Nucleus accumbens (tissue), 56 donors: ENCODE measurements at places on chromosomes 2 and 18.

DNA sequence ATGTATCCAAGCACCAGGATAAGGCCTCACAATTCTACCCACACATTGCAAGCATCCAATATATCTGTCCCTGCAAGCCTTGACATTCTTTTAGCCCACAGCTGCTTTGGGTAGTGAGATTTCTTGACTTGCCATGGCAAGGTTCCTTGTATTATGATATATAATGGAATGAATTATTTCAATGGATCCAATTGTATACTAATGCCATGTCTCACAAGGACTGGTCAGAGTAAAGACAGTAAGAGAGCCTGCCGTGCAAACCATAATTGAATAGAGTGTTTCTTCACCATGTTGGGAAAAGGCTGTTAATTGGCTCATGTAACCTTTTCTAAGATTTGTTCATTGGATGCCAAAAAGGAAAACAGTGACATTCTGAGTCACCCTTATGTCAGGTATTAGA, 64.3 kb upstream of the RBBP8 start:
- DNase-seq, result no peak

DNA sequence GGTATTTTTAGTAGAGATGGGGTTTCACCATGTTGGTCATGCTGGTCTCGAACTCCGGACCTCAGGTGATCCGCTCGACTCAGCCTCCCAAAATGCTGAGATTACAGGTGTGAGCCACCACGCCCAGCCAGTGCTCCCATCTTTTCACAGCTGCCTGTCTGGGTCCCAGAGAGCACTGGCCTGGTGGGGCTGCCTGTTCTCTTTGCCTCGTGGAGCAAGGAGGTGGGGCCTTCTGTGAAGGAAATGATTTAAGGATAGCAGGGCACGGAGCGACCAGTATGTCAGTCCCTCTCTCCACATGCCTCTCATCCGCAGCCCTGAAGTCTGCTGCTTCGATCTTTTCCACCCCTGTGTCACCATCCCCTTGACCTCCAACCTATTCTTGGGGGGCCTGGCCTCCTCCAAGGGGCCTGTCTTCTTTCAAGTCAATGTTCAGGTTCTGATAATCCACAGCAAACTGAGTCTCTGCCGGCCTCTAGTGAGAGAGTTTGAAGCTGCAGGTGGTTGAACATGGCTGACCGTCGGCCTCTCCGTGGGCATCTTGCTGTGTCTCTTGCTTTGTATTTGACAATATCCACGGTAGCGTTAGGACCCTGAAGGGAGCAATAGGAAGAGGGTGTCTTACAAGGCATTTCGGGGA, 28.2 kb upstream of the GIGYF2 start:
- peak; percentile 46 for DNase-seq

GRCh38 chr2:40401896-40402295, 50.0 kb downstream of the SLC8A1 start:
- DNase-seq, result no peak

DNA sequence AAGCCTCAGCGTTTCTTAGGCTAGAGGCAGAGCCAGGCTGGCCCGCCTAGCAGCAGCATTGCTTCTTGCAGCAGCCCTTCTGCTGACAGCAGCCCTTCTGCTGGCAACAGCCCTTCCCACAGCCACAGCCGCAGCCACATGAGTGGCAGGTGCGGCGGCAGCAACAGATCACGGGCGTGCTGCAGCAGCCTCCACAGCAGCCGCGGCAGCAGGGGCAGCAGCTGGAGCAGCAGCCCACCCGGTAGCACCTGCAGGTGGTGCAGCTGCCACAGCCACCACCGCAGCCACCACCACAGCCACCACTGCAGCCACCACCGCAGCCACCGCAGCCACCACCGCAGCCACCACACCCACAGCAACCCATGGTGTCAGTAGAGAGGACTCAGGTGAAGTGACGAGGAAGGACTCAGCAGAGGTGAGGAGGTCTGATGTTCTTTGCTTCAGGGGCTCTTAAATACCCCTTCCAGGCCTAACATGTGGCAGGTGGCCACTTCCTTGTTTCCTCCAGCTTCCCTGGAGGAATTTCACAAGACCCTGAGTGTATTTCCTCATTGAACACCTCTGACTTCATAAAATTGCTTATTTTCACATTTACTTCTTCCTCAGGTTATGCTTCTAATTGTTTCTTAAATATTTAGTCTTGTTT, at the start of gene SCYGR6:
SCYGR6 (minus strand) TSS at position 364 of the 646 bp plus-strand sequence; CDS start at position 364, 0 bp downstream.
- DNase-seq, result no peak

GRCh38 chr2:11616851-11617415, 53.1 kb downstream of the NTSR2 start:
- no peak for DNase-seq

- no peak for DNase-seq
Observed at GRCh38 chr2:44237221-44237620, 38.1 kb upstream of the SLC3A1 start.

- no peak for DNase-seq
Observed at GRCh38 chr18:63832470-63832869, 55.0 kb upstream of the SERPINB2 start.

DNA sequence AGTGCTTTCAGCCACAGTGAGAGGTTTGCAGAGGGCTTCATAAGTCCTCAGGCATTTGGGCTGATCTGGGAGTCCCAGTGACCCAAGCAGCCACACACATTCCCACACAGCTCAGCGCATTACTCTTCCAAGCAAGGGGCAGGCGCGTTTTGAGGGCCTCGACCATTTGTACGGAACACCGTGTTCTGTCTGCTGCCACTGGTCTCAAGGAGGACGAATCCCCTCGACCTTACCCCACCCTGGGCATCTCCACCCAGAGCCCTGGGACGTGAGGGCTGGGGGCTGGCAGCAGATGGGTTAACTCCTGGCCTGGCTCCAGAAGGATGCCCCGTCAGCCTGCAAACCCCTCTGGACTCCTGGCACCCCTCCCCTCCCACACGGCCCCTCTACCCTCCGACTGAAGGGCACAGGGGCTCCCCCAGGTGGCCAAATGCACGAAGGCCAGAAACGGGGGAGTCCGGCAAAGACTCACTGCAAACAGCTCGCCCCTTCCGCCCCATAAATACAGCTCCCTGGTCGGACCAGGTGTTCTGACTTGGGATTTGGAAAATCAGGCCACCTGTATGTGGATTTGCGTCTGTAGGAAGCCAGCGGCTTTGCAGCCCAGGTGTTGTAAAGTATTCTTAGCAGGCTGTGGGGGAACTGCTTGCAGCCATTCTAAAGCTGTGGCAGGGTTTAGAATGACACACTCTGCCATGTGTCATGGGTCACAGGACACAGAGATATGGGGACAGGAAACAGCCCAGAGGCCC, 33.6 kb upstream of the PTMA start:
- DNase-seq, result peak; percentile 62

- DNase-seq, result peak; percentile 29
Observed at GRCh38 chr2:5980450-5981190, 288.4 kb downstream of the SOX11 start.

DNA sequence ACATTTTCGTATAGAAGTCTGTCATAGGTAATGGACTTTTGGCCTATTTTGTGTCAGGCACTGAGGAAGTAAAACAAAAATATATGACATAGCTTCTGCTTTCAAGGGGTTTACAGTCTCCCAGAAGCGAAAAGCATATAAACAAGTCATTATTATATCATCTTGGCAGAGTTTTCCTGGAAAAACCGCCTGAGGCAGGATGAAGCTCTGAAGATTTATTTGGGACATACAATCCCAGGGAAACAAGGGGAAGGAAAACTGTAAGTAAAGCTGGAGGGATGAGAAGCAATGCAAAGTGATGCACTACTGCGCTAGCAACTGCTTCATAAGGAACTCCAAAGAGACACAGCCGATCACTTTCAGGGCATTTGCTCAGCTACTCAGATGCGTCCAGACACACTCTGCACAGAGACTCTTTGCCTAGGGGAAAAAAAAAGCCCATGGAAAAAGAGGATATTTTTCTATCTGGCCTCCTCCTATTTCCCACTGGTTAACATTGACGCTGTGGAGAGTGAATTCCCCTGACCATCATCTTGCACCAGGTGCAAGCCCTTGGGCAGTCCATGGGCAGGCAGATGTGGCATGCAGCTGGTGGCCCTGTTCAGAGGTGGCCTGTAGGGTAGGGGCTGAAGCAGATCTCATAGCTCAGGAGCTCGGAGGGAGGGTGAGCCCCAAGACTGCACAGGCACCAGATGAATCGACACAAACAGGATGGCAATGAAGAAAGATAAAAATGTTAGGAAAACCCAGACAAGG, 158.1 kb downstream of the METTL4 start:
- DNase-seq, result no peak

GRCh38 chr2:233829193-233830110, 24.9 kb downstream of the HJURP start:
- DNase-seq, result no peak

DNA sequence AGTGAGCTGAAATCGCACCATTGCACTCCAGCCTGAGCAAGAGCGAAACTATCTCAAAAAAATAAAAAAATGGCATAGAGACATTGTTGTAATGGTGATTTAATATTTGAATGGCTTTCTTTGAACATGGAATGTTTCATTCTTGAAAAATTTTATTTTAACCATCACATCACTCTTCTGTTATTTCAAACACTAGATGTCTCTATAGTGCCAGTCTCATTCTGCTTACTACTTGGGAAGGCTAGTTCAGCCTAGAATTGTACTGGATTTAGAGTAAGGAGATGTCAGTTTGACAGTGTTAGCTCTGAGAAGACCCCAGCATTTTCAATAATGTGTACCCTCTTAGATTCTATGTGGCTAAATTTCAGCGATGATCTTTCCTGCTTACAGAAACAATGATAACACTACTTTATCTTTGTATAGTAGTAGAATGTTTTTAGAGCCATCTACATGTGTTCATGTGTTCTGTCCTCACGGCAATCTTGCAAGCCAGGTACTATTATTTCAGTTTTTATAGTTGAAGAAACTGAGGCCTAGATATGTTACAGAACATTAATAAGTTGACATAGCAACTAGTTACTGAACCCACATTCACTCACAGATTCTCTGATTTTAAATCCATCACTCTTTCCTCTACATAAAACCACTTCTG, 142.9 kb upstream of the ZSWIM2 start:
- DNase-seq, result no peak

DNA sequence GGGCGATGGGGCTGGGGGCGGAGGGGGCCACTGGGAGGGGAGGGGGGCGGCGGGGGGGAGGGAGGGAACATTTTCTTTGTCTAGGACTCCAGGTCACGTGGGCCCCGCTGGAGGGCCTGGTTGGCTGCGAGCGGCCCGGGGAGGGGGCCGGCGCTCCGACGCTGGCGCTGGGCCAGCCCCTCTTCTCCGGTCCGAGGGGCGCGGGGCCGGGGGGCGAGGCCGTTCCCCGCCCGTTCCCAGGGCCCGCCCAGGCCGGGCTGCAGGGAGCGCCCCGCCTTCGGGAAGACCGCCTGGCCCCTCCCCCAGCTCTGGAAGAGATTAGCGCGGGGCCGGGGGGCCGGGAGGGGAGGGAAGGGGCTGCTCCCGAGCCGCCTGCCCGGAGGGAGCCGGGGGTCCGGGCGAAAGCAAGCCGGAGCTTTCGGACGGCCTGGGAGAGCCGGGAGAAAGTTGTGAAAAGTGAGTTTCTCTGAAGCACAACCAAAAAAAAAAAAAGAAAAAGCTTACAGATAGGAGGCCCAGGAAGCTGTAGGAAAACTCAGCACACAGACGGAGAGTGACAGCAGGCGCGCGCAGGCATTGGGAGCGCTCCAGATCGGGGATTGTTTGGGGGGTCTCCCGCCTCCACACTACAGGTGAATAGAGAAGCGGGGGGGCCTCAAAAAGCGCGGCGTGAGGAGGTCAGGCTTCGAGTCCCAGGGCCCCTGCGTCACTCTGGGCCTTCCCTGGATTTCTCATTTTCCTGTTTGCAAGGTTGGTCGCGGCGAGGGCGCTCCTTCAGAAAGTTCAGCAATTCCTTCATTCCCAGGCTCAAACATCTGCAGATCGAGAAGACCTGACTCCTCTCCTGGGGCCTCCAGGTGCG, 84.1 kb upstream of the POMC start:
- peak; percentile 30 for DNase-seq

DNA sequence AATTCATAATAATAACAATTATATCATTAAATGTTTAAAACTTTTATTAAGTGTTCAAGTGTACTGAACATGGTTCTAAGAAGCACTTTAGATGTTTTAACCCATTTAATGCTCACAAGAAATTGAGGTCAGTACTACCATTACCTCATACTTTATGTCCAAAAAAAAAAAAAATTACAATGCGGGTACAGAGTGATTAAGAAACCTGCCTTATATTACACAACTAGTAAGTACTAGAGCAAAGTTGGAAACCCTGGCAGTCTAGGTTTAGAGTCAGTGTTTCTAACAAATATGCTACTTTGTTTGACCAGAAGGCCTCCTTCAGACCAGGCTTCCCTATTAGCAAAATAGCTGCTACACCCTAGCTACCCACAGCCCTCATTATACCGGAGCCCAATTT, 28.5 kb downstream of the PLEKHM3 start:
- no peak for DNase-seq

GRCh38 chr2:176075481-176075880, 8.3 kb downstream of the EVX2 start:
- no peak for DNase-seq

DNA sequence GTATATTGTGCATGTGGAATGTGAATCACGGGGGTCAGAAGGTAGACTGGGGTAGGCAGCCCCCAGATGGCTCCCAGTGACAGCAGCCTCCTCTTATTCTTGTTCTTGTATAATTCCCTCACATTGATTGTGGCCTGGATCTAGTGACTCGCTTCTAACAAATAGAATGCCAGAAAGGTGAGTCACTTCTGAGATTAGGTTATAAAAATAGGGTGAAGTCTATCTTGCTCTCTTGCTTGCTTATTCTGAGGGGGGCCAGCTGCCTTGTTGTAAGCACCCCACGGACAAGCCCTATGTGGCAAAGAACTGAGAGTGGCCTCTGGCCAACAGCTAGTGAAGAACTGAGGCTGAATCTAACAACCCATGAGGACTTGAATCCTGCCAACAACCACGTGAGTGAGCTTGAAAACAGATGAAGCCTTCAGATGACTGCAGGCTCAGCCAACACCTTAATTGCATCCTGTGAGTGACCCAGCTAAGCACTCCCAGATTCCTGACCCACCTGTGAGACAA, 15.6 kb upstream of the RMND5A start:
- DNase-seq, result no peak

DNA sequence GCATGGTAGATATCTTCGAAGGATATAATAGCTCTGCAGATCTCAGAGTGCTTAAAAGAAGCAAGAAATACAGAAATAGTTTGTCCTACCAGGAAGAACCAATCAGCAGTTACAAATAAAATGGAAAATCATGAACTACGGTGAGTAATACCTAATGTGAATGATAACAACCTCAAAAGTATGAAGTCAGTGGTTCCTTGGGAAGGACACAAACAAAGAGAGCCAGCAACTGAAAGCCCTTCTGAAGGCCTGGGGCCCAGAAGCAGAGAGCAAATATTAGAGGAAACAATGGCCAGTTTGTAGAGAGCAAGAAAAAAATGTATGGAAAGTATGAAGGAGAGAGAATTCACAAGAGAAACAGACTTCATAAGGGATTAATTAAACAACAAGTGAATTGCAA, 226.8 kb upstream of the CHST9 start:
- no peak for DNase-seq

- no peak for DNase-seq
Observed at GRCh38 chr2:200356857-200357384, 50.4 kb downstream of the SPATS2L start.

DNA sequence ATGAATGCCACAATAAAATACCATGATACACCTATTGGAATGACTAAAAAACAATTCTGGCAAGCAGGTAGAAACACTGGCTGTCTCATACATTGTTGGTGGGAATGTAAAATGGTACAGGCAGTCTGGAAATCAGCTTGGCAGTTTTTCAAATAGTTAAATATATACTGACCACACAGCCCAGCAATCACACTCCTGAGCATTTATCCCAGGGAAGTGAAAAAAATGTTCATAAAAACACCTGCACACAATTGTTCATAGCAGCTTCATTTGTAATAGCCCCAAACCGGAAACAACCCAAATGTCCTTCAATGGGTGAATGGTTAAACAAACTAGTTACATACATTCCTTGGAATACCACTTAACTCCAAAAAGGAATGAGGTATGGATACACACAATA, 137.2 kb downstream of the TFCP2L1 start:
- no peak for DNase-seq
